ENCODE measurements at places on chromosomes 1 and 21.
A peak's percentile ranks its signal among the peaks of the same experiment; 100 is the strongest.

GRCh38 chr1:63321785-63322113 lies 618 bp upstream of the FOXD3 start:
- no peak for DNase-seq

- no peak for DNase-seq
Observed at GRCh38 chr1:218090459-218090858, 194.6 kb upstream of the RRP15 start.

- DNase-seq = no peak
Observed at GRCh38 chr1:224127925-224128819, 14.3 kb downstream of the FBXO28 start.

DNA sequence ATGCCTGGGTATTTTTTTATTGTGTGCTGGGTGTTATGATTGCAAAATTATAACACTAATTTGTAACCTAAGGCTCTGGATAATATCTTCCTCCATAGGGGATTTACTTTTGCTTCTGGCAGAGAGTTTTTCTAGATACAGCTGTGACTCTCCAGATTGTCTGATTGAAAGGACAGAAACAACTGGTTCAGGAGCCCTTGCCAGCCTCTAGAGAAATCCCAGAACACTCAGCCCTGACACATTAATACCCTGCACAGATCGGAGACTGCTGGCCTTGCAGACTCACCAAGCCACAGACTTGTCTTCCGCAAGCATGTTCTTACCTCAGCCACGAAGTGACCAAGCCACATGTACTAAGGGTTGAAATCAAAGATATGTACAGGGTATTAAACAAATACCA lies 10.7 kb downstream of the C1orf146 start:
- no peak for DNase-seq

GRCh38 chr1:40748841-40749718 lies 34.5 kb upstream of the KCNQ4 start:
- DNase-seq = no peak

DNA sequence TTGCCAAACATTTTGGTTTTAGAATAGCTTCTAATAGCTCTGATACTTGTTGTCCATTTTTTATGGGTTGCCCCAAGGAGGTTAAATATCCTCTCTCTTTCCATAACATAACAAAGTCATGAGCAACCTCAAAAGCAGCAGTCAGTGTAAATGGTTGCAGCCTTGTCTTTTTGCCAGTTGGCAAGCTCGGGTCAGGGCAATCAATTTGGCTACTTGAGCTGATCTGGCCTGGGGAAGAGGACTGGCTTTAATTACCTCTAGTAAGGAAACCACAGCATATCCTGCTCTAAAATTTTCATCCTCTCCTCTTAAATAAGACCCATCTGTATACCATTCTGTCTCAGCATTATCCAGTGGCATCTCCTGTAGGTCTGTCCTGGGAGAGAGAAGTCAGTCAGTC lies 21.2 kb upstream of the FMO4 start:
- no peak for DNase-seq

DNA sequence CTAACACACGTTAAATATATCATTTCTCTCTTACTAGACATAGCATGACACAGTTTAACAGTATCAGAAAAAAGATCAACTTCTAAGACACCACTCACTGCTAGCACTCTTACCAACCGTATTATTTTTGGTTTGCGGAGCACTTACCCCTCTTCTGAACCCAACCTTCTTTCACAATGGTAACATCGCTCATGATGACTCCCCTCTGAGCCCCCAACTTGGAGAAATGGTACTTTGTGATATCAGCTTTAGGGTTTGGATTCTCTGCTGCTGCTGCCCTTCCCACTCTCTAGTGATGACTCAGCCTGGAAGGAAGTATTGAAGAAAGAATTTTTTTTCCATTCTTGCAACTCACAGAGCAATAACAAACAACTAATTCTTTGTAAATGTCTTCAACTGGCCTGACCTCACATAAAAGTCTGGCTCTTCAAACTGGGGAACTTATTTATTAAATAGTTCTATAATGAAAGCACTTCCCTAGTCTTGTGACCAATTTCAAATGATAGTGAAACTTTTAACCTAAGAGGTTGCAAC lies 7.0 kb downstream of the AKT3 start:
- peak; percentile 19 for DNase-seq

DNA sequence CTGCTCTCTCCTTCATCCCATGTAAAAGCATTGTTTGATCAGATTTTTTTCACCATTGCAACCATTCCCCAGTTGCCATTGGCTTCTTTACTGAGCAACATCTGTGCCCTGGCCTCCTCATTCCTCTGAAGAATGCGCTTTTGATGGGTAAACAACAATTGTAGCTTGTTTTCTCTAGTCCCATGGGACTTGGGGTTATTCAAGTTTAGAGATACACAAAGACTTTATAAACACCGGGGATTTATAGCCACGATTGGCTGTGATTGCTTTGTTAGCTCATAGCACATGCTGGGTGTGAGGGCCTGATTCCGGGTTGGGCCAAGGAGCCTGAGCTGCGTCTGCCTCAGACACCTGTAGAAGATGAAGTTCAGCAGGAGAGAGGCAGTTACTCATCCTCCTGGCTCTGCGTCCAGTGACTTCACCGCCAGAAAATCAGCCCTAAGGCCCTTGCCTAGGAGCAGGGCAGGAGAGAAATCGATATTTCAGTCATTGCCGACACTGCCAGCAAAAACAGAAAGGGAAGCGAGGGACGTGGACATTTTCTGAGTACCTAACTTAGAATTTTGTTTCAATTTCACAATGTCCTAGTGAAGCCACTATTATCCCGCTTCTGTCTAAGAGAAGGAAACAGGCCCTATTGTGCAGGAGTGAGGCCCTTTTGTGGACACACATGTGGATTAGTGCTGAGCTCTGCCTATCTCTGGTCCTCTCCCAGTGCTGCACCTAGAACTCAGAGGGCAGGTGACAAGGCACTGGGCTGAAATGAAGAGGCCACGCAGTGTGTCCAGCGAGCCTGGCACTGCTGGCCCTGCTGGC lies 159.8 kb upstream of the USP24 start:
- DNase-seq = no peak

DNA sequence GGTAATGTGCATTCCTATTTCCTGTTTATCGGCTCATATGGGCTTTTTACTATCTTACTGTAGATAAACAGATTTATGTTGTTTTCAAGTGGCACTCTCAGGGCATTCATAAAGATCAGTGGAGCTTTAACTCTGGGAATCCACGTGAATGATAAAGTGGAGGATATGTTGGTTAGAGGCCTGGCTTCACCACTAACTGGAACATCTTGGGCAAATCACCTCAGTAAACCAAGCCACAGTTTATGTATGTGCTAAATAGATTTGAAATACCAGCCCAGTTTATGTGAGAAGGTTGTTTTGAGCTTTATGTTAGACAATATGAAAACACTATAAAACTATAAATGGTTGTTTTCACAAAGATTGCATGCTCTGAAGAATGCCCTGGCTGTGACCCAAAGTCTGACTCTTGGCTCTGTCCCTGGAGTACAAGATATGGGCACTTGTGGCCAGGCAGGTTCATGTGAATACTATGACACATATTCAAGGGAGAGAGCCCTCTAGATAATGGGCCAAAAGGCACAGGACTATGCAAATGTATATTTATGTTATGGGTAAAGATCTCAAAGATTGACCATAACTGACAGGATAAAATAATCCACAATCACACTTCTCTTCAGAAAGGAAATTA lies 36.7 kb downstream of the FAM163A start:
- DNase-seq = no peak

GRCh38 chr1:27554293-27554692 lies 49.7 kb downstream of the AHDC1 start:
- no peak for DNase-seq

- DNase-seq = no peak
Observed at GRCh38 chr1:221762121-221762520, 20.2 kb upstream of the DUSP10 start.

- DNase-seq = no peak
Observed at GRCh38 chr1:151289991-151290708, 8.1 kb downstream of the ZNF687 start.
